ENCODE measurements at places on chromosomes 2 and 18.

DNA sequence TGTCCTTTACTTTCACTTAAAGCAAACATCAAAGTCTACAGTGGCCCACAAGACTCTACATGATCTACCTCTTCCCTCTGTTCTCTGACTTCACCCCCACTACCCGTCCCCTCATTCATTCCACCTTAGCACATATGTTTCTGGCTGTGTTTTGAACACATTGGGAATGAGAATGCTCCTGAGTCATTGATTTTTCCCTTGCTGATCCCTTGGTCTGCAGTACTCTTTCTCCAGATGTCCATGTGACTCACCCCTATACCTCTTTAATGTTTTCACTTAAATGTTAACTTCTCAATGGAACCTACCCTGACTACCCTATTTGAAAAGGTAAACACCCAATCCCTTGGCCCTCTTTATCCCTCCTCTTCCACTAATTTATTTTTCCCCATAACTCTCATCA, 30.7 kb upstream of the FRZB start:
- no peak for DNase-seq
- H3K4me1 ChIP-seq, result no peaks in the 10 kb centered on the region
- no peaks in the 10 kb centered on the region for H3K27me3 ChIP-seq
- H3K27ac ChIP-seq, result no peak overlapping the region

DNA sequence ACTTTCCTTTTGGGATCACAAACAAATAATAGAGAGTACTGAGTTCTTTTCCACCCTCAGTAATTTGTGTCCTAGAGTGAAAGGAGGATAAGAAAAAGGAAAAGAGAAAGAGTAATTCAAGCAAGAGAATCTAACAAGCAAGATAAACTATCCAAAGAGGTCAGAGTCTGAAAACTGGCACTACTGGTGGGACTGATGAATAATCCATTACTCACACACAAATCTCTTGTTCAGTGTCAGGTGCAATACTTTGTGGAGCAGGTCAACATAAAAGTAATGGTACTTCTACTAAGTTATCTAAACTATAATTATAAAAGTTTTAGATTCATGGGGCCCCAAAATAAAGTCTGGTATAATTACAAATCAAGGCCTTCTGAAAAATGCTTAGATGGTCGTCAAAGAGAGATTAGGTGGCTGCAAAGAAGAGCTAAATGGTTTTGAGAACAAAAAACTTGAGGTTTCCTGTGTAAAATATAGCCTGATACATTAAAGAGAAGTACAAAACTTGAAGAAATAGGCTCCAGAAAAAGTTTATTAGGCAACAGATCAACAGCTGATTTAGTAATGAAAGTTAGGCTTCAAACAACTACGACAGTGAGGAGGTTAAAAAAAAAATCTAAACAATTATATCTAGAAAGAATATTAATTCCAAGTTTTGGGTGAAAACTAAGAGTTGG, 109.4 kb downstream of the BAZ2B start:
- no peaks in the 10 kb centered on the region for H3K4me1 ChIP-seq
- DNase-seq, result no peak
- no peak overlapping the region for H3K27ac ChIP-seq
- no peak overlapping the region for H3K4me3 ChIP-seq
- H3K36me3 ChIP-seq, result peaks cover 2% of the 10 kb centered on the region
- no peaks in the 10 kb centered on the region for H3K27me3 ChIP-seq

- no peak for DNase-seq
- no peaks in the 10 kb centered on the region for H3K27me3 ChIP-seq
- no peaks in the 10 kb centered on the region for H3K4me1 ChIP-seq
- no peak overlapping the region for H3K4me3 ChIP-seq
- no peak overlapping the region for H3K27ac ChIP-seq
Measured at GRCh38 chr18:62506495-62507143, 16.2 kb upstream of the ZCCHC2 start.

DNA sequence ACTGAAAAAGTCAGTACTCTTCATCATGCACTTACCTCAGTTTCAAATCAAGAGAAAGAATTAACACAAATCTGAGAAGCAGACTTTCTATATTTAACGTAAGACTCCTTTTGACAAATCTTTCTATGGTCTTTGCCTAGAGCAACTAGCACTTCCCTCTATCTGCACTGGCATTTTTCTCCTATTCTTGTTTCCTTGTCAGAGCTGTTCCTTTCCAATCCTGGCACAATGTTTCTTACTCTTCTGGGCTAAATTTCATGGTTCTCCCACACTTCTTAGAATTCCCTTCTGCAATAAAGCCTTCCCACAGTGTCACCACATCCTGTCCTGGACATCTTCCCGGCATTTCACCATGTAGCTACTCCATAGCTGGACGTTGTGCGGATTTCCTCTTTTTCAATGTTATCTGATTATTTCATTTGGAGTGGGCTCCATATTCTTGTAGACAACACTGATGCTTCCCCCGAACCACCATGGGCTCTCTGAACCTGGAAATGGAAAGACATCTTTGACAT, 144.7 kb upstream of the CTNNA2 start:
- DNase-seq, result no peak
- no peak overlapping the region for H3K4me3 ChIP-seq
- H3K36me3 ChIP-seq, result no peaks in the 10 kb centered on the region
- H3K27me3 ChIP-seq, result no peaks in the 10 kb centered on the region

GRCh38 chr2:168247341-168248261, at the start of gene STK39:
STK39 (minus strand) TSS chr2:168247595; CDS start chr2:168247435, 160 bp downstream.
- no peaks in the 10 kb centered on the region for H3K27me3 ChIP-seq
- no peaks in the 10 kb centered on the region for H3K36me3 ChIP-seq
- H3K4me1 ChIP-seq, result no peaks in the 10 kb centered on the region
- peak within 1 kb of the TSS; percentile 87 for H3K27ac ChIP-seq
- peak within 1 kb of the TSS; percentile 86 for H3K4me3 ChIP-seq
- peak; percentile 94 for DNase-seq

- DNase-seq, result no peak
- no peak overlapping the region for H3K4me3 ChIP-seq
- no peaks in the 10 kb centered on the region for H3K36me3 ChIP-seq
- H3K4me1 ChIP-seq, result no peaks in the 10 kb centered on the region
- H3K27ac ChIP-seq, result no peak overlapping the region
- H3K27me3 ChIP-seq, result no peaks in the 10 kb centered on the region
Measured at GRCh38 chr2:122808286-122808969, 1053.0 kb downstream of the TSN start.

GRCh38 chr18:77512152-77512551, 262.5 kb downstream of the GALR1 start:
- no peaks in the 10 kb centered on the region for H3K4me1 ChIP-seq
- no peak overlapping the region for H3K4me3 ChIP-seq
- H3K27me3 ChIP-seq, result no peaks in the 10 kb centered on the region
- no peak overlapping the region for H3K27ac ChIP-seq
- no peaks in the 10 kb centered on the region for H3K36me3 ChIP-seq
- DNase-seq, result no peak

DNA sequence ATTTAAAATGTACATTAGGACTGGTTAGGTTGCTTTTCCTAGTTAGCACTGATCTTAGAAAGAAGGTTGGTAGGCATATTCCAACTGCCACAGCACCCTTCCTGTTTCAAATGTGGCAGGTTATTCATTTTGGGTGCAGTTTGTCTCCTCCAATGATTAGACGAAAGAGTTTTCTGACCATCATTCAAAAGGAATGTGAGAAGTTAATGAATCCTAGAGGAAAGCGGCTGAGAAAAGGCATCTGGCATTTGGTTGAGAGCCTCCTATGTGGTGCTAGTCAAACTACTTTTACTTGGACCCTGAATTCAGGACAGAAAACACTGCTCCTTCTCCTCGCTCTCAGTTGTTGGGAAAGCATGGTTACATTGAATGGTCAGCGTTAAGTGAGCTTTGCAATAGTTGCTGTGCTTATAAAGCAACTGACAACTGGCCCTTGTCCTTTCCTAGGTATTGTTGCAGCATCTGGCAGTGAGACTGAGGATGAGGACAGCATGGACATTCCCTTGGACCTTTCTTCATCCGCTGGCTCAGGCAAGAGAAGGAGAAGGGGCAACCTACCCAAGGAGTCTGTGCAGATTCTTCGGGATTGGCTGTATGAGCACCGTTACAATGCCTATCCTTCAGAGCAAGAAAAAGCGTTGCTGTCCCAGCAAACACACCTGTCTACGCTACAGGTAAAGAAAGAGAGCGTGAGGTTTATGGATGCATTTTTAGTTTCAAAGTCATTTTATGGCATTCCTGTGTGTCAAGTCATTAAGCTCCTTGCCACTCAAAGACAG, 6.1 kb downstream of the TGIF1 start:
- H3K36me3 ChIP-seq, result peaks cover 68% of the 10 kb centered on the region
- no peaks in the 10 kb centered on the region for H3K27me3 ChIP-seq
- peaks cover 17% of the 10 kb centered on the region for H3K4me1 ChIP-seq

DNA sequence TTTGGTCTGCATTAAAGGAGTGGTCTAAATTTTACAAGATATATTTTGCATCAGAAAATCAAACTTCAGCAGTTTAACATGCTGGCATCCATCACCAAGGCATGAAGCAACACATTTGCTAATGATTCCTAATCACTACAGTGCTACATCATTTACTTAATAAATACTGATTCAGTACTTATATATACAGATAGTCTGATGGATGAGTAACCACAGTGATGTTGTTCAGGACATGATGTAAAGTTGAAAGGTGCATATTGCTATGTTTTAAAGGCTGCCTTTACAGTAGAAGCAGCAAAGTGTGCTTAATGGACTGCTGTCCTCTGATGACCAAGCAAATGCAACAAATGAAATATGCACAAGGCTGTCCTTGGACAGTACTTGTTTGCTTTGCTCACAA, 11.1 kb downstream of the SUPT7L start:
- H3K27me3 ChIP-seq, result no peaks in the 10 kb centered on the region
- no peak overlapping the region for H3K4me3 ChIP-seq
- peaks cover 4% of the 10 kb centered on the region for H3K4me1 ChIP-seq
- H3K27ac ChIP-seq, result no peak overlapping the region
- no peak for DNase-seq

GRCh38 chr18:76963936-76964335, 141.6 kb downstream of the ZNF236 start:
- H3K27me3 ChIP-seq, result no peaks in the 10 kb centered on the region
- no peak overlapping the region for H3K27ac ChIP-seq
- no peaks in the 10 kb centered on the region for H3K4me1 ChIP-seq
- no peak overlapping the region for H3K4me3 ChIP-seq
- H3K36me3 ChIP-seq, result peaks cover 31% of the 10 kb centered on the region
- no peak for DNase-seq

DNA sequence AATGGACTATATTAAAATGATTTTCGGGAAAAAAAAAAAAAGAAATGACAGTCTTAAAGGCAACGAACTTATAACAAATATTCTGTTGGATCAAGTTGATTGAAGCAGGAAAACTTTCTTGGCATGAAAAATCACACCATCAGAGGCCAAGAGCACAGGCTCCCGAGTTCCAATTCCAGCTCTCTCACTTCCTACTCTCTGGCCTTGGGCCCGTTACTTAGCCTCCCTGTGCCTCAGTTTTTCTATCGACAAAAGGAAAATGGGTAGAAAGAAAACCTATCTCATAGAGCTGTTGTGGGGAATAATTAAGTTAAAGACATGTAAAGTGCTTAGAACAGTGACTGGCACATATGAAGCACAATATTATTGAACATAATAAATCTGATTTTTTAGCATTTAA, 74.2 kb downstream of the HNRNPLL start:
- no peaks in the 10 kb centered on the region for H3K4me1 ChIP-seq
- H3K27me3 ChIP-seq, result no peaks in the 10 kb centered on the region
- no peak overlapping the region for H3K27ac ChIP-seq
- no peaks in the 10 kb centered on the region for H3K36me3 ChIP-seq
- H3K4me3 ChIP-seq, result peak overlapping the region; percentile 73
- no peak for DNase-seq

DNA sequence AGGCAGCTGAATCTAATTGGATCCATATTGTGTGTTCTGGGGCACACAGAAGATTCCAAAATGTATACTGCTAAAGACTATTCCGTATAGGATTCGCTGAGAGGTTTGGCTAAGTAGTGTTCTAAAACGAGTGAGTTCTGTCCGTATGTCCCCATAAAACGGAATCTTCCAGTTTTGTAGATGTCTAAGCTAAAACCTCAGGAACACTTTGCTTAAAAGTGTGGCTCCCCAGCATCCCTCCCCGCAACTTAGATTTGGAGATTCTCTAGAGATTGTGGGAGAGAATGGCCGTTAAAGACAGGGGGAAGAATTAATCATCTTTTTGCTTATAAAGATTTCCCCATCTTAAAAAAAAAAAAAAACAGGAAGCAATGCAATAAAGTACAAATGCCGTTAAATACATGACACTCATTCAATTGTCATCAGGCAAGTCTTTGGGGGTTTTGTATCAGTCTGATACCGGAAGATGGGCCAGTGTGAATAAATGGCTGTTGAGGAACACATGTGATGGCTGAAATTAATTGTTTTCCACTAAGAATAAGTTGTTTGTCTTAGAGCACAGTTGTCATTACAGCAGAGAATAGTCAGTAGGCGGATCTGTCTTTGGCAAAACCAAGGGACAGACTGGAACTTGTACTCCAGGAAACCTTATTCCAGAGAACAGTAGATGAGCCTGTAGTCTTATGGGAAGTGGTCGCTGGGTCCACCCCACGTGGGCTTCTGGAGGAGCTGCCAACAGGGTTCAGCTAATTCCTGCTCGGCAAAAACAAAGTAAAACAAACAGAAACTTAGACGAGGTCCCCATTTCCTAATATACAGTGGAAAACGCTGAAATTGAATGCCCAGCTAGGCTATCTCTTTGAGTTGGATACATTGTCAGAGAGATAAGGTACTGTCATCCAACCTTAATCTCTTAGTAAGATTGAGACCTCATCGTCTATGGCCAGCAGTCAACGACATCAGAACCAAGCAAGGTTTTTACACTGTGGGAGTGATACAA, 1.7 kb downstream of the EMILIN2 start:
- DNase-seq, result no peak
- peaks cover 6% of the 10 kb centered on the region for H3K4me1 ChIP-seq
- peaks cover 50% of the 10 kb centered on the region for H3K27me3 ChIP-seq
- no peak overlapping the region for H3K27ac ChIP-seq

- no peak overlapping the region for H3K4me3 ChIP-seq
- no peak for DNase-seq
- H3K4me1 ChIP-seq, result no peaks in the 10 kb centered on the region
- no peaks in the 10 kb centered on the region for H3K27me3 ChIP-seq
- H3K36me3 ChIP-seq, result peaks cover 18% of the 10 kb centered on the region
Measured at GRCh38 chr2:148255929-148256328, 235.0 kb downstream of the MBD5 start.

DNA sequence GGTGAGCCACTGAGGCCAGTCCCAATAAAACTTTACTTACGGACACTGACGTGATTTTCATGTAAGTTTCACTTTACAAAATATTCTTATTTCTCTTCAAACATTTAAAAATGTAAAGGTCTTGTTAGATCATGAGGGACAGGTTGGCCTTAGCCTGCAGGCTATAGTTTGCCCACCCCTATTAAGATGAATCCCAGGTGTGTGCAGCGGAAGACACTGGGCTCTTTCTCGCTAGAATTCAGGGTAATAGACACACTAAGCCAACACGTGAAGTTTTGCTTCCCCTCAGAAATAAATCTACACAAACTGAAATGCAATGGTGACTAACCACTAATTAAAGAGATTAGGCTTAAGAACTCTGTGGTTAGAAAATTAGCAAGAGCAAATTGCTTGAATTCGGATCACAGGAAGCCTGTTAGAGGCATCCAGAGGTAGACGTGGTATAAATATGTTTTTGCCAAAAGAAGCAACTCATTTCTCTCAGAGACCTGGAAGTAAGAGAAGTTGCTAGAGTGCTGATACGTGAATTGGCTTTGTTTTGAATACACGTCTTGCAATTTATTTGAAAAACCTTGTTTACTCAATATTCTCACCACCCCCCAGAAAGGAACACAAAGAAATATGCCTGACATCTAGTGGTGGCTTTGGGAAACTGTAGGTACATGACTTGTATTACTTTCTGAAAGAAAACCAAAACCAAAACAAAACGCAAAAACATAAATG, 151.6 kb downstream of the DTNB start:
- H3K27me3 ChIP-seq, result no peaks in the 10 kb centered on the region
- no peak overlapping the region for H3K4me3 ChIP-seq
- no peaks in the 10 kb centered on the region for H3K36me3 ChIP-seq
- no peaks in the 10 kb centered on the region for H3K4me1 ChIP-seq
- no peak overlapping the region for H3K27ac ChIP-seq
- no peak for DNase-seq

Data from endodermal cell (in vitro differentiated cells).